ENCODE measurements at places on chromosomes 2 and 18.

GRCh38 chr2:239644011-239644410 lies 243.2 kb upstream of the HDAC4 start:
- DNase-seq = no peak

DNA sequence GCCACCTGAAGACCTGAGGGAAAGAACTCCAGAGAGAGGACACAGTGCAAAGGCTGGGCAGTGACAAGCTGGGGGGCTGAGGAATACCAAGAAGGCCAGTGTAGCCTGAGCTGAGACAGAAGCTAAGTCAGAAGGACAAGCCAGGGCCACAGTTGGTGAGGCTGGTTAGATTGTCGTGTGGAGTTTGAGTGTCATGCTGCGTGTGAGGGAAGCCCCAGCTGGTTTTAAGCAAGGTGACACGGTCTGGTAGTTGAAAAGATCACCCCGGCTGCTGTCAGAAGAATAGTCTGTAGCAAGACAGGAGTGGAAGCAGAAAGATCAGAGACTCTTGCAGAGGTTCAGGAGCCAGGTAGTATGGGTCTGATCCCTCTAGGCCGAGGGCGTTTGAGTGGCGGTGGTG lies 50.6 kb upstream of the RMDN2 start:
- no peak for DNase-seq

DNA sequence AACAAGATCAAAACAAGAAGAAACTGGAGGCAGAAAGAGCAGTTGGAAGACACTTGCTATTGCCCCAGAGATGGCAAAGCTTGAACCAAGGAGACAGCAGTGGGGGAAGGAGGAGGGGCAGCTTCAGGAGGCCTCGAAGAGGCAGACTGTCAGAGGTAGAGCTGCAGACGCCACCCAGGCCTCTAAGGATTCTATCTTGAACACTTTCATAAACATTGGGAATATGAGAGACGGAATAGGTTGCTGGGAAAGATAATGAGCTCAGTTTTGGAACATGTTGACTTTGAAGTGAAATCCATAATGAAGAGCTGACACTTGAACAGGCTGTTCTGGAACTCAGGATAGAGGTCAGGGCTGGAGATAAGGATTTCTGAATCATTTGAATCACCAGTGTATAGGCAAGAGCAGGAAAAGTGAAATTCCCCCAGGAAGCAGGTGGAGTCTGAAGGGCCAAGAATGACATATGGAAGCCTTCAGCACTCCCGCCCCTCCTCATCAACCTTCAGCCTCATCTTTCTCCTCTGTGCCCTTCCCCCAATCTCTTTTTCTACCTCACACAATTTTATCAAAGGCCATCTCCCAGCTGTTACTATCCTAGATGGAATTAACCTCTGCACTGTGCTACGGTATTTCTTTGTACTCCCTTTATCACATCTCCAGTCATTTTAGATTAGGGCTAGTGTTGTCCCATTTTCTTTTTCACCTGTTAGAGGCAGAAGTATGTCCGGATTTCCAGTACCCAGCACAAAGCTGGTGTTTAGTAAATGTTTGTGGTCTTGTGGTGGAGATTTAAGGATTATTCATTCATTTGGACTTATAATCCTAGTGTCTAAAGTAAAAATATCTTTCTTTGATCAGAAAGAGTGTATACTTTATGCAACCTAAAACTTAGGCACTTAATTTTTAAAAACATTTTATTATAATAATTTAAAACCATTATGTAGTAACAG lies 47.5 kb upstream of the RTN4 start:
- no peak for DNase-seq

GRCh38 chr18:55988537-55988936 lies 400.5 kb upstream of the TCF4 start:
- no peak for DNase-seq

DNA sequence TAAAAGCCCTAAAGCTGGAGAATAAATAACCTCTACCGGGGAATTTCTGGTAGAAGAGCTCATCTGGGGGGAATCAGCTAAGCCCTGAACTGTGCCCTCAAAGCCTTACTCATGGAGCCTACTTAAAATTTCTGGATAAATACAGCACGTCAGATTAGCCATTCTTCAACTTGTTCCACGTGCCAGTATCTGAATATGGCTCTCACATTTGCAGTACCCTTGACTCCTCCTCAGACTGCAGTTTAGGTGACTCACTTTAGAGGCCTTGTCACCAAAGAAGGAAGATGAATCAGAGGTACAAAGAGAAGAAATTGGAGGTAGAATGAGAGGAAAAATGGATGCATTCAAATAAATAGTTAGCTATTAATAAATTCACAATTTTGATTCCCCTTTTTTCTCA lies 34.6 kb upstream of the POTEC start:
- DNase-seq = no peak

- DNase-seq = no peak
Measured at GRCh38 chr2:168037778-168038177, 209.6 kb downstream of the STK39 start.

- DNase-seq = no peak
Measured at GRCh38 chr2:117492209-117492851, 322.2 kb upstream of the DDX18 start.

- no peak for DNase-seq
Measured at GRCh38 chr2:134436706-134437105, 182.8 kb downstream of the MGAT5 start.

DNA sequence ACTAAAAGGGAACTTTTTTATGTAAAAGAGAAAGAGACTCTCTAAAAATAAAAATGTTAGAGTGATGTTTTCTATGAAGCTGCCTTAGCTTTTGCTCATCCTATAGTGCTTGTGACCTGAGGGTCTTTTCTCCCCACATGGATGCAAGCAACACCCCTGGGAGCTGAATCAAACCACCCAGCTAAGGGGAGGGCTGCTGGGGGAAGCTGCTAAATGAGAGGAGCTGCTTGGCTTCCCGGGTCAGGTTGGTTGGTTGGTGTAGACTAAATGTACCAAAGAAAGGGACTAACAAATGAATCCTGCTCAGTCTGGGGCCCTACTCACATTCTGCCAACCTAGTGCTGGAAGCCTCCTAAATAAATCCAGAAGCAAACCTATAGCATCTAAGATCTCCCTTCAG lies 35.0 kb downstream of the AFF3 start:
- DNase-seq = no peak

GRCh38 chr2:79887747-79888374 lies 375.0 kb downstream of the CTNNA2 start:
- peak; percentile 16 for DNase-seq

- no peak for DNase-seq
Measured at GRCh38 chr2:24104906-24105305, 18.2 kb downstream of the PFN4 start.

GRCh38 chr2:144458541-144458940 lies 61.4 kb downstream of the ZEB2 start:
- no peak for DNase-seq

GRCh38 chr18:58992301-58993231 lies 127.9 kb downstream of the ZNF532 start:
- no peak for DNase-seq

DNA sequence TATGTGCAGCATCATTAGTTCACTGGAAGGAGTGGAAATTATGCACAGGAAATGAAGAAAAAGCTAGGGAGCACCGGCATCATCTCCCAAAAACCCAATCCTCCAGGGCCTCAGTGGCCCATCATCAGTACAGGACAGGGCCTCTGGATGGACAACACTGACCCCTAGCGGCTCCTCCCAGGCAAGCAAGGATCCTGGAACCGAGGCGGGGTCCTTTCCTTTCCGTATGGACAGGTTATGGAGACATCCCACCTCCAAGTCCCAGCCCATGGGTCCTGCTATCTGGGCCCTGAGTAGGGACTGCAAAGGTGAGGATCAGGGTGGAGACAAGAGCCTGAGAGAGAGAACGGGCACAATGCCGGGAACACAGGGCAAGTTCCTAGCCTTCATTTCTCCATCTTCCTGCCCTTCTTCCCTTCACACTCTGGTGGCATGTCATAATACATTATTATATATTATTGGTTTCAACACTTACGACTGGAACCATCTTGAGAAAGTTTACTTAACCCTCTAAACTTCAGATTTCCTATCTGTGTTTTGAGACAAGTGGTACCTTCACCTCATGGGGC lies 68.2 kb downstream of the ZNF516 start:
- no peak for DNase-seq

- DNase-seq = no peak
Measured at GRCh38 chr18:4908328-4908727, 288.7 kb downstream of the AKAIN1 start.

DNA sequence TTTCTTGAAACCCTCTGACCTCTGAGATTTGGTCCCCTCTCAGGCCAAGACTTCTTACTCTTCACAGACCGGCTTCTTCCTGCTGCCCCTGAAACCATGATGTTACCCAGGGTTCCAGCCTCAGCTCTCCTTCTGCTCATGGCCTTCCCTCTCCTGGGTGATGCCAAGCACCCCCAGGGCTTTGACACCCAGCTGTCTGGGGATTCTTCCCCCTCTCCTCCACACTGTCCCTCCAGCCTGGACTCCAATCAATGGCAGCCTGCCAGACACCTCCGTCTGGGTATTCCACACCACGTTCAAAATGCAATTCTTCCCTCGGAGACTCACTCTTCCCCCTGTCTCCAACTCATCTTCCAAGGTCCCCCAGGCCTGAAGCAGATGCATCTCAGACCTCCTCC lies 25.0 kb downstream of the SPP2 start:
- no peak for DNase-seq

GRCh38 chr2:20299113-20299512 lies 51.5 kb downstream of the PUM2 start:
- no peak for DNase-seq

DNA sequence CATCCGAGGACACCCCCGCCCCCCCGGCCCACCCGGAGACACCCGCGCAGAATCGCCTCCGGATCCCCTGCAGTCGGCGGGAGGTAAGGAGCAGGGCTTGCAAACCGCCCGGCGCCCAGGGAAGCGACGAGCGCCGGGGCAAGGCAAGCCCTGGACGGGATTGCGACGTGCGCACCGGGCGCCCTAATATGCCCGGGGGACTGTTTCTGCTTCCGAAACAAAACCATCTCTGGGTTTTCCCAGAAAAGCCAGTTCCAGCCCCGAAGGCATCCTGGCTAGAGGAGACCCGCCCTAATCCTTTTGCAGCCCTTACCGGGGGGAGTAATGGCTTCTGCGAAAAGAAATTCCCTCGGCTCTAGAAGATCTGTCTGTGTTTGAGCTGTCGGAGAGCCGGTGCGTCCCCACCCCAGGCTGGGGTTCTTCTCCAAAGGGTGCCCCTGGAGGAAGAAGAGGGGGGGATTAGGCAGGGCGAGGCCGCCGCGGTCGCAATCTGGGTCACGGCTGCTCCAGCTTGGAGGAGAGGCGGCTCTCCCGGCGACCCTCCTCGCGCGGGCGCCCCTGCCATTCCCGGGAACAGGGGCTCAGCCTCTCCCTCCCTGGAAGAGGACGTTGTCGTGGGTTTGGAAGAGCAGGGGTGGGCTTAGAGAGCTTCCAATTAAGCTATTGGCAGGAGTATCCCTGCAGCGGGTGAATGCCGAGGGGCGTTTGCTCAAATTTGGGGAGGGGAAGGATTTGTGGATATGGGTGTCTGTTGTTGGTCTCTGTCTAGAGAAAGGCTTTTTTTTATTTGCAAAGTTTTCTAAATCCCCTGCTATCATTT lies 521 bp downstream of the MYCN start:
- DNase-seq = peak; percentile 83

- no peak for DNase-seq
Measured at GRCh38 chr18:39521164-39521563, 1955.6 kb upstream of the CELF4 start.

DNA sequence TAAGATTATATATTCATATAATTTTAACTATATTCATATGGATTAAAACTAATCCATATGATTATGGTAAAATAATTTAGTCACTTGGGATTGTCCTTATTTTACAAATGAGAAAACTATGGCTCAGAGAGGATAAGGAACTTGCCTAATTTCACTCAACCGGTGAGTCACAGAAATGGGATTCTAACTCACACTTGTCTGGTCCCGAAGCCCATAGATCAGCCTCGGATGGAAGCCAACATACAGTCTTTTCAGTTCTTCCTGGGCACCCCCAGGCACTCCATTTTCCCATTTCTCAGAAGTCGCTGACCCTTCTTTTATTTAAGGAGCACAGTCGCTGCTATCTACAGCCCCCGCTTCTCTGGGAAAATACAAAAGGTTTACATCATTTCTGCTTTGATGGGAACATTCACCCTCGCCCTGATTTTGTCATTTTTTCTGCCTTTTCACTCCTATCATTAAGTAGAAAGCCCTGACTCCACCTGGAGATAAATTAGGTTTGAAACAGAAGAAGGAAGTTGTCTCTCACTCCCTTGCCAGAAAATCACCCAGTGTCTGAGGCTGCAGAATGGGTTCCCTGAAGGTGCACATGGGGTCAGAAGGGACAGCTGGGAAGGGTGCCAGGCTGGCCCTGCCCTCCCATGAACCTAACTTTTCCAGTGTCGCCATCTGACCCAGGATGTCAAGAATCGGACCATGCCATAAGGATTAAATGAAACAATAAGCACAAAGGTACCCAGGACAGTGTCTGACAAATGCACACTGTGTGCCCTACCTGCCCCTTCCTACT lies 36.6 kb downstream of the CYP1B1 start:
- no peak for DNase-seq

GRCh38 chr2:201151127-201151981 lies 31.6 kb upstream of the CASP10 start:
- DNase-seq = no peak

DNA sequence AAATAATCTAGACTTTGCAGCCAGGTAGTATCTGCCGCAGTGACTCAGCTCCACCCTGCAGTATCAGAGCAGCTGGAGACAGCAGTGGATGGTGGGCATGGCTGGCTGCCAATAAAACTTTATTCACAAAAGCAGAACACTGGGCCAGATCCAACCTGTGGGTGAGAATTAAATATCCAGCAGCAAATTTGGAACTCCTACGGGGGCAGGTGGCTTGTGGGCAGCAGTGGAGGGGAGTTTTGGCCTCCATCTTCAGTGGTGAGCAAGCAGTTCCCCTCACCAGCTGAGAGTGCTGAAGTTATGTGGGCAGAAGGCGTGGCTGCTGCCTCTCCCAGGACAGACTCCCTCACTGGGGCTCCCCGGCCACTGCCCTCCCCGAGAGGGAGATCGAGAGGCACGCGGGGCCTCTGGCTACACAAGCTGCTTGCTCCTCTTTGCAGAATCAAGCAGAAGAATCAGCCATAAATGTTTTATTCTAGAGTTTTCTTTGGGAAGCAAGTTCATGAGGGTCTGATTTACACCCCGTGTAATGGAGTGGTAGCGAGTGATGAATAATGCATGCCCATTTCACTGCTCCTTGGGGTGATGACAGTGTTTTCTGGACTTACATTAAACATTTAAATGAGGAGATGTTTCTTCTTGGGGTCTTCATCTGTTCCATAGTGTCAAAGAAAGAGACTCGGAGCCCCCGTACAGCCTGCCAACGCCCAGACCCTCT lies 204.3 kb downstream of the SEPTIN10 start:
- peak; percentile 56 for DNase-seq

GRCh38 chr18:32368991-32369390 lies 101.7 kb downstream of the GAREM1 start:
- DNase-seq = no peak

All from right kidney (tissue), 9 donors.